ENCODE measurements at places on chromosomes 16 and 17.

DNA sequence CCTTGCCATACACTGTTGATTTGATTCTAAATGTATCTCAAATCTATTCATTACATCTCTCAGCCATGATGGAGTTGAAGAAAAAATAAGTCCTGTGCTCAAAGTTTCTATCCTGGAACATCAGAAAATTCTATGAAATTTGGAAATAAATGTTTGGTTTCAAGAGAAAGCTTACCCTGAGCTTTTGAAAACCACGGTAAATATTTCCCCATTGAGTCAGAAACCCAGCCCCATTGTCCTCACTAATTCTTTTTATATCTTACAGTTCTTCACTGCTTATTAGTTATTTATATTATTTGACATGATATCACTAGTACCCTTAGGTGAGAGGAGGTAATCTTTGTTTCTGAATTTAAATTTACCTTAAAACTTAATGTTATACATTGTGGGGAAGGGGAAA, 128.5 kb downstream of the MRTFB start:
- no peak for DNase-seq

DNA sequence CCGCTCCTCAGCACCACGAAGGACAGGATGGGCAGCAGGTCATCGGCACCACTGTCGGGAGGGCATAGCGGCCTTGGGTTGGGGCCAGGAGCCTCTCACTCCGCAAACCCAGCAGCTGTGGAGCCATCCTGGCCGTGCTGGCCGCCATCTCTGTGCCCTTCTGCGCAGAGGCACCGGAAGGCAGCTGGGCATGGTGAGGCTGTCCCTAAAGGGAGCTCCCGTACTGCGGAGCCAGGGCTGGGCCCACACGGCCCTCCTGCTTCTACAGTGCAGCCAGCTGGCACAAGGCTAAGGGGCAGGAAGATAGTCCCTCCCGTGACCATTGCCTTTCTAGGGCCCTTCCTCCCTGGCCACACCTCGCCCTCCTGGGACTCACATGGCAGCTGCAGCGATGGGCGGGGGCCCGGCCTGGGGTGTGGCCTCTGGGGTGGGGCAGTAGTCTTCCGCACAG, 7.0 kb upstream of the SPATA2L start:
- peak; percentile 40 for DNase-seq

DNA sequence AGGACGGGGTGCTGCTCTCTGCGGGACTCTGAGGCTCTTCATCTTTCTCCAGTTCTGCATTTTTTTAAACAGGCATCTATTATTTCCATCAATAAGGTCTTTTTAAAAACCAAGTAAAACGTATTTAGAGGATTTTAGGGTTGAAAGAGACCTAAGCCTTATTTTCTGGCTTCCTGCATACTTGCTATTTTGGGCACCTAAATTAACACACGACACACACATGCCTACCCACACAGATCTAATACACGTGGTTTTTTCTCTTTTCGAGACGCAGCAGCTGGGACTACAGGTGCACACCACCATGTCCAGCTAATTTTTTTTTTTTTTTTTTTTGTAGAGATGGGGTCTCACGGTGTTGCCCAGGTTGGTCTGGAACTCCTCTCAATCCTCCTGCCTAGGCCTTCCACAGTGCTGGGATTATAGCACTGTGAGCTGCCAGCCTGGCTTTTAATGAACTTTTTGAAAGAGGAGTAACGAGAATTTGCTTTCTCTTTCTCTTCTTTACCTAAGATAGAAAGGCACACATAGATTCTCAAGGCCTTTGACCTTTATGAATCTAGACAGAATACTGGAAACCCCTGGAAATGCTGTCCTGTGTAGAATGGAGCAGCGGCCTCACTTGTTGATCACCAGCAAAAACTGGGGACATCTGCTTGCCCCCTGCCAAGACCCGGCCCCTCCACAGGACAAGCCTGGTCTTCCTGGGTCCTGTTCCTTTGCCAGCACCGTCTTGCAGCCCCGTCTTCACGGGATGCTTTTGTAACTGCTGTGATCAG, 13.8 kb downstream of the DNAAF8 start:
- no peak for DNase-seq

DNA sequence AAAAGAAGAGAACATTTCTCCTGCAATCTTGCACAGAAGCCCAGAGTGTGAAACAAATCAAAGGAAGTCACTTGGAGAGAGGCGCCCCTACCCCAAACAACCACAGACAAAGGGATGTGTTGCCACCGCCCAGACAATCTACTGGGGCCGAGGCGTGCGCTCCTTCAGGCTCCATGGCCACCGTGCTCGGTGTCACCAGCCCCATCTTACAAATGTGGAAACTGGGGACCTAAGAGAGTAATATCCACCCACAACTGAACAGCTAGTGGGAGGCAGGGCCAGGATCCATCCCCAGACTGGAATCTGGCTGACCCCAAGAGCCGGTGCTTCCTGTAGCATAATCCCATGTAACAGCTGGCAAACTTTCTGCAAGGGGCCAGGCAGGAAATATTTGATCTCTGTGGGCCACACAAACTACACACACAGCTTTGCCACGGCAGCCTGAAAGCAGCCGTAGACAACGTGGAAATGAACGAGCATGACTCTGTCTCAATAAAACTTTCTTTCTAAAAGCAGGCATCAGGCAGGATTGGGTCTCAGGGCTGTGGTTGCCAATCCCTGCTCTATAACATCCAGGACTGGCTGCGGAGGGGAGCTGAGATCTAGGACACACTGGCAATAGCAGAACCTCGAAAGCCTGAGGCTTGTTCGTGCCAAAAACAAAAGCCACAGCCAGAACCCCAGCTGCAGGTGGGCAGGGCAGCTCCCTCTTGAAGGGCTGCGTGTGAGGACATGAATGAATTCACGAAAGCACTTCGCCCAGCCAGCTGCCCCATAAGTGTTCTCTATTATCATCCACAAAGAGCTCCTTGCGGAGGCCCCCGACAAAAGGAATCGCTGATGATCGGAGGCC, 26.6 kb upstream of the GINS2 start:
- DNase-seq = peak; percentile 80

DNA sequence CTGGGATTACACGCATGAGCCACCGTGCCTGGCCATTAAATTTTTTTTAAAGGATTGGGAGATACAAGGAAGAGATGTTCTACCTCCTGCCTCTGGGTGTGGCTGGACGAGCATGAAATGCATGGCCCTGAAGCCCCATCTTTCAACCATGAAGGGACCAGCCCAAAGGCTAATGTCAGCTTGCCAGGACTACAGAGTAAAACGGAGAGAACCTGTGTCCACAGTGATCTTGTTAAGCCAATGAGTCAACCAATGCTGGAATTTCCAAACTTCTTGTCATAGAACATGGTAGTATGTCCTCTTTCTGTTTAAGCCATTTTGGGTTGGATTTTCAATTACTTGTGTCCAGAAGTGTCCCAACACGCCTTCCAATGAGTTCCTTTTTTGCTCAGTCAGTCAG, 71.3 kb downstream of the RTN4RL1 start:
- DNase-seq = no peak

DNA sequence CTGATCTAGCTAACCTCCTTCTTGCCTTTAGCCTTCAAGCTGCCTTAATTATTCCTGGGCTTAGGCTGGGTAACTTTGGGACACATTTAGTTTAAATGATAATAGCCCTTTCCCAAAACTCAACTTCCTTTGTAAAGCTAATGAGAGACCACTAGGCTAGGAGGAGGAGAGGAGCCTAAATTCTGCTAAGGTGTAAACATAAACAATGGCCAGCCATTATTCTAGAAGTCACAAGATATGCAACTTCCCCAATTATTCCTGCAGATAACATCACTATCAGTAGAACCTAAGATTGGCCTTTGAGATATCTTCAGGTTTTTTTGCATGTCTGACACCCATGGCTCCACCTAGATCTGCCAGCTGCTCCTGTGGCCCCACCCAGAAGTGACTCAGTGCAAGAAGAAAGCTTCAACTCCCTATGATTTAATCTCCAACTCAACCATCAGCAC, 131.2 kb upstream of the FAM20A start:
- no peak for DNase-seq

GRCh38 chr17:78304549-78305037, 55.3 kb downstream of the SOCS3 start:
- peak; percentile 83 for DNase-seq

- no peak for DNase-seq
Measured at GRCh38 chr16:50856991-50857390, 115.1 kb downstream of the CYLD start.

DNA sequence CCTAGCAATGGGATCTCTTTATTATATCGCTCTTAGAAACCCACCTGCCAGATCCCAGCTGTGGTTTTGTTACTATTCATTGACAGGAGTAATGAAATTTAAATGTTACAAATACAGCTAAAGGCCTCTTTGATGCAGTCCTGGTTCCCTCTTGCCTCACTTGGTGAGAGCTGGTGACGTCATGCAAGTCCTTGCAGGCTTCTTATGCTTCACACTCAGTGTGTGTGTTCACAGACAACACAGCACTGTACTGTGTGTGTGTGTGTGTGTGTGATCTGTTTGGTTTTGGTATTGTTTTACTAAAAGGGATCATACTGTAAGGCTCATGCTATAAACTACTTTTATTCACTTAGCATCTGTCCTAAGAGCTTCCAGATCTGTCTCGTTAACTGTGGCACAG, 75.0 kb downstream of the USP22 start:
- no peak for DNase-seq

GRCh38 chr17:58344791-58345157, 7.2 kb downstream of the SUPT4H1 start:
- DNase-seq = no peak

DNA sequence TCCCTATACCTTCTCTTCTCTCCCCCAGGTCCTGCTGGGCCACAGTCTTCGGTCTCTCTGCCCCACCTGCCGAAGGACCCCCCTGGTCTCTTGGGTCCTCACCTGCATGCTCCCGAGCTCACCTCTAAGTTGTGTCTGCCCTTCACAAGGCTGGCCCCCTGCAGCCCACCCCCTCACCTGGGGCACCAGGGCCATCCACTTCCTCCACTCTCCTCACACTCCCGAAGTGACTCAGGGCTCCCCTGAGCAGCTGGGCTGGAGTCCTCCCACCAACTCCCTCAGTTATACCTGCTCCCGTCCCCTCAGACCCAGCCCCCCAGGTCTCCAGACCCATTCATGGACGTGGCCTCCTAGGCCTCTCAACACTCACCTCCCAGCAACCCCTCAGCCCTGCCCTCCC, 822.0 kb downstream of the KCNJ18 start:
- no peak for DNase-seq

DNA sequence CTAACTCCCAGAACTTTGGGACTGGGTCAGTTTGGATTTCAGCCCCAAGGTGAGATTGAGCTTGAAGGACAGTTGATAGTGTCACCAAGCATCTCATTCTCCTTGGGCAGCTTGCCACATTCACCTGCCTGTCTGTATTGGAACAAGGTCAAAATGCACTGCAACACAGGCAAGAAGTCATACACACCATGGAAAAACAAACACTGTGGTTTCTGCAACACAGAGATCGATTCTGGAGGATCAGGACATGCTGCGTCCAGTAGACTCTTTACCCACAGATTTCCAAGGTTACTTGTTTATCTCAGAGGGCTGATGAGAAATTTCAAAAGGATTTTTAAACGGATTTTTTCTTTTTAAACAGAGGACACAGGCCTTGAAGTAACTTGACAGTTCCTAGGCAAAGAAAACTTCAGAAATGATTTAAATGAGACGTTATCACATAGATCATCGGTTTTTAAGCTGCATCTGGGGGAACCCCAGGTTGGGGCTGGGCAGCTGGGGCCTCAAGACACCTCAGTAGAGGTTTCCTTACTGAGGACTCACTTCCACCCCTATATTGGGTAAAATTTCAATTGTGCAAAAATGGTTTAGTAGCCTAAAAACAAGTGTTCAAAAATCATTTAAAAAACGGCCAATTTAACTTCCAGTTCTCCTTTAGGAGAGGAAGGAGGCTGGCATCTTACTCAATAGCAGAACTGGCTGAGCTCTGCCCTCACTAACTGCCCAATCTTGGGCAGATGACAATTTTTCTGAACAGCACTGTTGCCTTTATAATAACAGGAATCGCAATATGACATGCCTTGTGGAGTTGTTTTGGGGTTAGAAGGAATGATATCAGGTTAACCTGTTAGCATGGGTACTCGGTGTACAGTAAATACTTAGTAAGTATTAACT, 299.3 kb downstream of the XYLT1 start:
- no peak for DNase-seq

DNA sequence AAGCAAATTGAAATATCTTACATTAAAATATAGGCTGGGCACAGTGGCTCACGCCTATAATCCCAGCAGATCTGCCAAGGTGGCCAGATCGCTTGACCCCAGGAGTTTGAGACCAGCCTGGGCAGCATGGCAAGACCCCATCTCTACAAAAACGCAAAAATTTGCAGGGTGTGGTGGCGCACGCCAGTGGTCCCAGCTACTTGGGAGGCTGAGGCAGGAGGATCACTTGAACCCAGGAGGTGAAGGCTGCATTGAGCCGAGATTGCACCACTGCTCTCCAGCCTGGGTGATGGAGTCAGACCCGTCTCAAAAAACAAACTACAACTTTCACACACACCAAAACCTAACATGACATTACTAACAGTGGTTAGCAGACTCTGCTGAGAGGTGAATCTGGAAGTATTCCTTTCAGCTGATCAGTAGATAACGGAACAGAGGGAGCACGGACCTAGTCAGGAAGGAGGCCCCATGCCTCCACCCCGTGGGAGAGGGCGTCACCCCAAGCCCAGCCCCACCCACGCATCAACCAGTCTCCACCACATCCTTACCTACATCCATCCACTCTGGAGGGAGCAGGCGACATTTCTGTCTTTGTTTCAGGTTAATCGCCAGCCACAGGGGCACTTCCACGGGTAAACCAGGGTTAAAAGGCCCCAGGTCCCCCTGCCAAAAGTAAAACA, 1.7 kb downstream of the GINS2 start:
- no peak for DNase-seq

DNA sequence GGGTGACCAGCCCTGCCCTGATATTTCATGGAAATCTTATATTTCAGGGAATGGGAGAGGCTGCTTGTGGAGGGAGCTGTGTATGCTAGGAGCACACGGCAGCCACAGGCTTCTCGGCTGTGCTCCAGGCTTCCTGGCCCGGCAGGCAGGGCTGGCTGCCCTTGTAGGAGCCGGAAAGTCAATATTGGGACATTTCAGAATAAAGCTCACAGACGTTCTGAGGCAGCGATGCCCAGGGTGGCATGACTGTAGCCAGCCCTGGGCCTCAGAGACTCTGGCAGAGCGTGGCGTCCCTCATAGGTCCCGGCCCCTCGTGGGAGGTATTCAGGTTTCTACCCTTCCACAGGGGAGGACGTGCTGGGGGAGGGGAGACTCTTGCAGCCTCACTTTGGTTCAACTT, 65.7 kb downstream of the BANP start:
- no peak for DNase-seq

DNA sequence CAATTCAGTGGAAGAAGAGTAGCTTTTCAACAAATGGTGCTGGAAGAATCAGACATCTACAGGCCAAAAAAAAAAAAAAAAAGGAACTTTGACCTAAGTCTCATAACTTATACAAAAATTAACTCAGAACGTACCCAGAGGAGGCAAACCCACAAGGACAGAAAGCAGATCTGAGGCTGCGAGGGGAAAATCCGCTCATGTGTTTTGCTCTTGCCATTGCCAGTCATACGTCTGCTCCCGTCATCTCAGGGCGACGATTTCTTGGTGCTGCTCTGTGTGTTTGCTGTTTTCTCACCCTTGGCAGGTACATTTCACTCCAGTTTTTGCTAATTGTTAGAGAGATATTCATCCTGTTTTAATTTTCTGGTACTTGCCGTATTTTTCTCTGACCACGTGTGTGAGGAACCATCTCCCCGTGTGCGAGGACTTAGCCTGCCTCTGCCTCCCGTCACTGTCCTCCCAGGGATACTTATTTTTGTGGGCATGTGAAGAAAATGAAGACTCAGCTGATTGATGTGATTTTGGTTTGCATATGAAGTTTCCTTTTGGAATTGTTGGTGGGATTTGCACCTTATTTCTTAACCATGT, 33.4 kb upstream of the ACSF3 start:
- no peak for DNase-seq

All from femur (tissue), 1 donor.